ENCODE measurements at places on chromosomes 13 and 19.

DNA sequence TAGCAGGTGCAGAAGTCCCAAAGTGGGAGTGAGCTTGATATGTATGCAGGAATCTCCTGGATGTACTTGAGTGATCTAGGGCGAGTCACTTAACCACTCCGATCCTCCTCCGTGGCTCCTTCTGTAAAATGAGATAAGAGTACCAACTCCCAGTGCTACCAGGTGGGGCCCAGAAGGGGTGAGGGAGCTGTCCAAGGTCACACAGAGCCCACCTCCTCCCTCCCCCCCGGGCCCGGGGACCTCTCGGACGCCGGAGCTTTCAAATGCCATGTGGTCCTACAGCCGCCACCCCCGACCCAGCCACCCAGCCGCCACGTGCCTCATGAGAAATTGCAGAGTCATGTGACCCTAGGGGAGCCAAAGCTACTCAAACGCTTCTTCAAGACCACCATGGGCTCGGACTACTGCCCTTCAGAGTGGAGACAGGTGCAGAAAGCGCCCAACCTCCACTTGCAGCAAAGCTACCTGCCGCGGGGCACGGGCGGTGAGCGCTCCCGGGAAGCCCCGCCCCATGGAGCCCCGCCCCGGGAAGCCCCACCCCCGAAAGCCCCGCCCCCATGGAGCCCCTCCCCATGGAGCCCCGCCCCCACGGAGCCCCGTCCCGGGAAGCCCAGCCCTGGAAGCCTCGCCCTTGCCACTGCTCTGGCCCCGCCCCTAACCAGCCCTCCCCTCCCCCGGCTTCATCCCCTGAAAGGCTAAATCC is 10.1 kb upstream of the ZNF358 start:
- DNase-seq = no peak

DNA sequence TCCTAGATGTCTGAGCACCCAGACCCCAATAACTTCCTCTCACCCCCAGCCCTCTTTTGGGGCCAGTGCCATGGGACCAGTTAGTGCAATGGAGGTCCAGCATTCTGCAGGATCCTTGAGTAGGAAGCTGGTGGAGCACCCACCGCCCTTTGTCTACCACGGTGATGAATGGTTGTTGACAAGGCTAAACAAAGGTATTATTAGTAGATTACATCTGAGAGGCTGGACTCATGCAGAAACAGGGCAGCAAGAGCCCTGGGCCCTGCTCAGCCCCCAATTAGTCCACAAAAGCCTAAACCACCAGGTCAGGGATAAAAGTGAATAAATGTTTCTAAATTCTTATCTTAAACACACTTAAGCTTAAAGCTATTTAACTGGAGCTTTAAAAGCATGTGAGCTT is 196.5 kb upstream of the TSHZ3 start:
- DNase-seq = no peak

DNA sequence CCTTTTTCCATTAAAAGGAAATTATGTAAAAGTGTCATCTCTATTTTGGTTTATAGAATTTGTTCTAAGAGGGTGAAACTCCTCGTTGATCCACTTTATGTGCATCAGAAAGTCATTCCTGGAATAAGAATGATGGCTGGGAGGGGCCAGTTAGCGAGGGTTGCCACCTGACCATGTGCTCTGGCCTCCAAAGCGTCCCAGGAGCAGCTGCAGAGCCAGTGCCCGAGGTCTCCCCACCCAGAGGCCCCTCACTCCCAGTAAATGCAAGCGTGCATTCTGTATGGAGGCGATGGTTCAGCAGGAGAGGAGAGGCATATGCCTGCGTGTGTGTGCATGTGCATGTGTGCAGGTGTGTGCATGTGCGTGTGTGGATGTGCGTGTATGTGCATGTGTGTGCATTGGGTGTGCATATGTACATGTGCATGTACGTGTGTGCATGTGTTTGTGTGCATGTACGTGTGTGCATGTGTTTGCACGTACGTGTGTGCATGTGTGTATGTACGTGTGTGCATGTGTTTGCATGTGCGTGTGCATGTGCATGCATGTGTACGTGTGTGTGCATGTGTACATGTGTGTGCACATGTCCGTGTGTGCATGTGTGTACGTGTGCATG is 345.8 kb downstream of the TEX29 start:
- no peak for DNase-seq

GRCh38 chr19:30679153-30679702 is 307.0 kb downstream of the ZNF536 start:
- no peak for DNase-seq

DNA sequence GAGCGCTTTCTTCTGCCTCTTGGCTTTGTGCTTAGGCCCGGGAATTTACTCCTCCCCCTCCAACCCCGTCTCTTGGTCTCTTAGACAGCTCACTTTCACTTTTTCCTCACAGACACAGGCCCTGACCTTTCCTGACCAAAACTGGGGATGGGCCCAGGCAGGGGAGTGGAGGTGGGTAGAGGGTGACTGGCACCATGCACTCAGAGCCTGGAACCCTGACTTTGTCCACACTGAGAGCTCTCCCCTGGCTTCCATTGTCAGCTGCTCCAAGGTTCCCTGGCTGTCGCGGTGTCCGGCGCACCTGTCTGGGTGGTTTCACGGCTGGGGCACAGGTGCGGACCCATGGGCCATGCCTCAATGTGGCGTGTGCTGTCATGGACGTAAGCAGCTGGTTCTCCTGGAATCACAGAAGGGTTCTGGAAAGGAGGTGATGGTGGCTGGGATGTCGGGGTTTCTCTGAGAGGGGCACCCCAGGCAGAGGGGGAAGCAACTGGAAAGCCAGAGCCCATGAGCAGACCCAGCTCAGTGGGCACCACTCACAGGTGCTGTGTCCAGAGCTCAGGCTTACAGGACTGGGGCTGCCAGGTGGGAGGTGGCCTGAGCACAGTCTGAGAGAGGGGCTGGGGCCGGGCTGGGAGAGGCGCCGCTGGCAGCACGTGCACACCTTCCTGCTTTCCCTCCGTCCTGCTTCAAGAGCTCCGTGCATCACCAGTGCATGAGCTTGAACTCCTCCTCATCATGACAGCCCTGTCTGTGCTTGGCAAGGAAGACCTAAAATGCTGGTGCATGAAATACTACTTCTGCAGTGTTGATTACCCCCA is 28.0 kb upstream of the C1QTNF9 start:
- DNase-seq = no peak

DNA sequence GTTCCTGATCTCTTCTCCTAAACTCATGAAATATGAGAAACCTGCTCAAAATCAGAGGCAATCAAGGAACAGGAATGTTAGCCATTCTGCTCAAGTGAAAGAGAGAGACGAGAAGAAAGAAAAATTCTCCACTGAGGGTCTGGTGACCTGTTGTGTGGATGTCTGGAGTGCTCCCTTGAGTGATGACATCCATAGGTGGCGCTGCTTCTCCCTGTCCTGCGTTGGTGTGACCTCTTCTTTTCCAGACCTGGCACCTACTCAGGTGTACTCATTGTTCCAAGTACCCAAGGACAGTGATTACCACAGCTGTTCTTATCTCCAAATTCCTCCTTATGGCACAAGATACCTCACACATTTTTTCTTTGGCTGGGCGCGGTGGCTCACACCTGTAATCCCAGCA is 4.0 kb downstream of the ZNF223 start:
- DNase-seq = no peak

DNA sequence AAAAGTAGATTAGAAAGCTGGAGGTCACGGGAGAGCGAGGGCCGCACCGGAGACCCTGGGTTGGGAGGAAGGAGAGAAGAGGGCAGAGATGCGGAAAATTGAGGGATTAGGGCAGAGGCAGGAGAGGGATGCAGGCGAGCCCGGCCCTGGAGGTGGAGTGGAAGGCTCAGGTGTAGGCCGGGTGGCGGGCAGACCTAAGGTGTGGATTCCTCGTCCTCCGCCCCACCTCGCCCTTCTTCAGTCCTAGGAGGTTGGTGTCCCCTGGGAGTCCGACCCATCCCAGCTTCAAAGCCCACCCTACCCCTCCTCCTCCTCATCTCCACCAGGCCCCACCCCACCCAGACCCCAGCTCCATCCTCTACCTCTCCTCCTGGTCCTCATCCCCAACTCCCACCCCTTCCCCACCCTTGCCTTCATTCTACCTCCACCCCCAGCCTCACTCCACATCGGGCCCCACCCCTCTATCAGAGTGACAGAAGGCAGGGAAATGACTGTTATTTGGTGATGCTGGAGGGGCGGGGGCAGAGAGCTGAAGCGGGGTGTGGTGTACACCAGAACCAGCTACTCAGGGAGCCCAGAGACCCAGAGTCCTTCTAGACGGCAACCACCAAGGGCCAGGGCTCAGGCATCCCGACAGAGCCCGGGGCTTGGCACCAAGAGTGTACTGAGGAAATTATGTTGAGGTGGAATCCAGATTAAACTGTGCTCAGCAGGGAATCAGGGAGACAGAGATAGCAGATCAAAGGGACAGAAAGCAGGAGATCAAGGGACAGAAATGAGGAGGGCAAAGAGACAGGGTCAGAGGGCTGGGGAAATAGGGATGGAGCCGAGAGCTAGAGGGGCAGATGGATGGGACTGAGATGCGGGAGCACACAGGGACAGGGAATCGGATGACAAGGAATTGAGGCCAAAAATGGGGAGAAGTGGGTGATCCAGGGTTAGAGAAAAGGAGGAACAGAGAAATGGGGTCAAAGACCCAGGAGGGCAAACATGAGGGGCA is 6.4 kb downstream of the ERFL start:
- no peak for DNase-seq

DNA sequence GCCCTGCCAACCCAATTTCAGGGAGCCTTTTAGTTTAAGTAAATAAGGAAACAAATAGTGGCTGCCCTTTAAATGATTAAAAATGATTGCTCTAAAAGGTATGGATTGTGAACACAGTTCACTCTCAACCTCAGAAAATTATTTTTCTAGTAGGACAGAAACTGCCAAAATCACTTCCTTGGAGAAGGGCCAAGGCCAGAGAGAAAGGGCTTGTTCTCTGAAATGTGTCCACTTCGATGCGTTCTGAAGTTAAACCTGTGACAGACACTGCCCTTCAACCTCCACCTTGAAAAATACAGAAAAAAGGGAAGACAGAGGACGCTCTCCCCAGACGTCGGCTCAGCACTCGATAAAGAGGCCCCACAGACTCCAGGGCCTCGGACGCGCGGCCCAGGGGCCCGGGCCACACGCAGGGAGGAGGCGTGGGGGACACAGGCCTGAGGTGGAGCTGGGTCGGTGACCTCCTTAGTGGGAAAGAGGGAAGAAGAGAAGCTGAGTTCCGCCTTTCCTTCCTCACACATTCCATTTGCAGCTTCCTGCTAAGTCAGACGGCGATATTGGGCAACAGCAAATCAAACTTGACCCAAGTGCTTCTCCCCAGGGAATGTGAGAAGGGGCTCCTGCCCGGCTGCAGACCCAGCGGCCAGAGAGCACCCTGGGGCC is 63.6 kb downstream of the RASA3 start:
- DNase-seq = no peak

DNA sequence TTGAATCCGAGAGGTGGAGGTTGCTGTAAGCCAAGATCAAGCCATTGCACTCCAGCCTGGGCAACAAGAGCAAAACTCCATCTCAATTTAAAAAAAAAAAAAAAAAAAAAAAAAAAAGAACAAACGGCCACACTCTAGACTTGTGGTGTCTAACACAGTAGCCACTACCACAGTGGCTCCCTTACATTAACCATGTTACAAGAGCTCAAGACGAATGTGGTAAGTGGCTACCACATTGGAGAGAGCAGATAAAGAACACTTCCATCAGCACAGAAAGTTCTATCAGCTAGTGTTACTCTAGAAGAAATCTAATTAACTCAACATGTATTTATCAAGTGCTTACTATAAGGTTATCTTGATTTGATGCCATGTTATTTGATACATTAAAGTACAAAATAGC is 11.5 kb downstream of the XPO4 start:
- DNase-seq = no peak

DNA sequence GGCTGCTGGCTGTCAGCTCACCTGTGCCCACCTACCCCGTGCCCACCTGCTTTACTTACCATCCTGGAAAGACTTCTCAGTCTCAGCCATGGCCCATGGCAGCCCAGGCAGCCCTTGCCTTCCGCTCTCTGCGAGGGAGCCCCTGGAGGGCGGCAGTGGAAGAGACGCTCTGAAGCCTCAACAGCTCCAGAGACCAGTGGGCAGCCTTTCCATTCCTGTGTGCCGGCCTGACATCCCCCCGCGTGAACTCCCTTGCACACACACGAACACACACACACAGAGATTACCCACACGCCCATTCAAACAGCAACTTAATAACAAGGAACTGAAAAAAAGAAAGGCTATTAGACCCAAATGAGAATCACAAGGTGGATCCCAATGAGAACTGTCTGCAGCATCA is 14.2 kb upstream of the RASA3 start:
- no peak for DNase-seq

DNA sequence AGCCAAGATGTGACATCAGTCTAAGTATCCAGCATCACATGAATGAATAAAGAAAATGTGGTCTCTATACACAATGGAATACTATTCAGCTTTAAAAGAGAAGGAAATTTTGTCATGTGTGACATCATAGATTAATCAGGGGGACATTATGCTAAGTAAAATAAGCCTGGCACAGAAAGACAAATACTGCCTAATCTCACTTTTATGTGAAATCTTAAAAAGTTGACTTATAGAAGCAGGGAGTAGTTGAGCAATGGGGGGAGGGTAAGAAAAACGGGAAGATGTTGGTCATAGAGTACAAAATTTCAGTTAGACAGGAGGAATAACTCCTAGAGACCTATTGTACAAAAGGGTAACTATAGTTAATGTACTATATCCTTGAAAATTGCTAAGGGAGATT is 10.4 kb upstream of the LCP1 start:
- DNase-seq = no peak

- no peak for DNase-seq
Measured at GRCh38 chr19:5212101-5212500, 128.5 kb downstream of the PTPRS start.

- DNase-seq = no peak
Measured at GRCh38 chr13:98834254-98834960, 81.9 kb upstream of the SLC15A1 start.

GRCh38 chr19:38304866-38305429 is 897 bp downstream of the C19orf33 start:
- no peak for DNase-seq

DNA sequence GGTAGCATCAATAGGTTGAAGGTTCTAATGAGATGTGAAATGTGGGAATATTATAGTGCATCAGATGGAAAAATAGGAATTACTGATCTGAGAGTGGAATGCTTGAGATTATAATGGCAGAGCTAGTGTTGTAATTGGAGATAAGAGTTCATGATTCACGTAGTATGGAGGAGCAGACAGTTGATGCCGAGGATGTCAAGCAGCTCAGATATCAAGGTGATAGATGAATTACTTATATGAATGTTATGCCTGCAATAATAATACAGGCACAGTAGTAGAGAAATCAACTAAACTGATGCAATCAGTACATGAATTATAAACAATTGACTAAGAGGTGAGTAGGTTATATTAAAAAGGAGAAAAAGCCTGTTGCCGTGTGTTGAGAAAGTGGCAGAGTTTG is 793.2 kb upstream of the GPC6 start:
- DNase-seq = no peak

- DNase-seq = no peak
Measured at GRCh38 chr19:12799742-12800465, 1.7 kb downstream of the PRDX2 start.

- DNase-seq = no peak
Measured at GRCh38 chr13:21075379-21076249, 14.2 kb upstream of the LATS2 start.

- no peak for DNase-seq
Measured at GRCh38 chr19:8321986-8322637, 816 bp downstream of the RPS28 start.

GRCh38 chr13:75091718-75092117 is 390.3 kb downstream of the TBC1D4 start:
- no peak for DNase-seq

All from activated gamma-delta T cell treated with anti-CD3 and anti-CD28 coated beads, Interleukin-2, amount 50 U/mL, for 16 hours (primary cell).